Right forelimb (tissue), 1 donor: ENCODE measurements at places on chromosomes 12 and 14.
A peak's percentile ranks its signal among the peaks of the same experiment; 100 is the strongest.

DNA sequence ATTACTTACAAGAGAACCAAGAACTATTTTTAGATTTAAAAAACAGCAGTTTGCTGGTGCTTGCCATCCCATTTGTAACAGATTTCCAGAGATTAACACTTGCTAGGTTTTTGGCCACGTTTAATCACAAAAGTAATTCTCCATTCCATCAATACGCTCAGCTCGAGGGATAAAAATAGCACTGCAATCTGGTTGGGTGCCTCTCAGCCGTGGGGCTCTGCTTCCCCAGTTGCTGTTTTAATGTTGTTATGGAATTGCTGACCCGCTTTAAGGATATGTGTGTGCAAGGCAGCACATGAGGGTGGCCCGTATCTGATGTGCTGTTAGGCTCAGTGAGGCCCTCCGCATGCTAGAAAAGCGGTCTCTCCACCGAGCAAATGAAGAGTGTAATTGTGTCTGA, 222.2 kb upstream of the TMEM260 start:
- no peak for DNase-seq

- DNase-seq = no peak
These were observed 2.1 kb upstream of the ATXN7L3B start for GRCh38 chr12:74535536-74535935.

GRCh38 chr12:49801141-49802063, 26.8 kb downstream of the NCKAP5L start:
- DNase-seq = no peak

DNA sequence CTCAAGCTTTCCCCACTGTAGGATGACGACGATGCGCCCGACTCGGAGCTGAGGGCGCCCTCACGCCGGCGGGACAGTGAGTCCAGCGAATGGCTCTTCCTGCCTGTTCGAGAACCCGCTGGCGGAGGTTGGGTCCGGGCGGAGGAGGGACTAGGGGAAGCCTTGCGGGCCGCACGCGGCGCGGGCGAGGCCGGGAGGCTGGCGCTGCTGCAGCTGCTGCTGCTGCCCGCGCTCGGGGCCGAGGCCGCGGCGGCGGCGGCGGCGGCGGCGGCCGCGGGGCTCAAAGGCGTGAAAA, 1.9 kb downstream of the CCDC177 start:
- DNase-seq = no peak

DNA sequence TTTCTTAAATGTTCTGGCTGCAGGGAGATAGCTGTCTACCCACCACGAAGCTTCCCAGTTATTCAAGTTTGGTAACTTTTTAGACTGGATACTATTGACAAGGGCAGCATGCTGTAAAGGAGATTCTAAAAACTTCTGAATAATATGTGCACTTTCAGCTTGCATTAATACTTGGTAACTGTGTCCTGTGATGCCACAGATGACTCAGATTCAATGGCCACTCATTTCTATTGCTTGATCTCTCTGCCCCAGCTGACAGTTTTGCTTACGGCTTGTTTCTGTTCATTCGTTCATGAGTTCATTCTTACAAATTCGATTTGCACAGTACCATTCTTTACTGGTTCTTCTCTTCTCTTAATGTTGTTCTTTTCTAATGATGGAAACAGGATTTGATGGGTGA, 142.8 kb downstream of the PELI2 start:
- DNase-seq = no peak

DNA sequence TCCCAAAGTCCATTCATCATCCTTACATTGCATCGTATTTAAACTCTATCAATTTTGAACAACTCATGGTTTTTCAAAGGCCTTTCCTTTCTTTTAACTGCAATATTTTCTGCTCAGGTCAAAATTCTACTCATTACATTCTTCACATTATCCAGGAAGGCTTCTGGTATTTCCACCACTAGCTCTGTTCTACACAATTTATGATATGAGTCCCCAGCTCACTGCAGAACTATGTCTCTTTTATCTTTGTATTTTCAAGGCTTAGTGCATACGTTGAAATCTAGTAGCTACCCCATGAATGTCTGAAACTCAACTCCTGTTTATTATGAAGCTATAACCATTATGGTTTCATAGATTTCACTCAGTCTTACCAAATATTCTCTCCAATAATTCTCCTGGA, 282.9 kb downstream of the DUSP6 start:
- no peak for DNase-seq

- DNase-seq = peak; percentile 79
These were observed 45.7 kb upstream of the ITPR2 start for GRCh38 chr12:26878661-26879119.

- no peak for DNase-seq
These were observed 2.3 kb upstream of the SMUG1 start for GRCh38 chr12:54191126-54191525.

DNA sequence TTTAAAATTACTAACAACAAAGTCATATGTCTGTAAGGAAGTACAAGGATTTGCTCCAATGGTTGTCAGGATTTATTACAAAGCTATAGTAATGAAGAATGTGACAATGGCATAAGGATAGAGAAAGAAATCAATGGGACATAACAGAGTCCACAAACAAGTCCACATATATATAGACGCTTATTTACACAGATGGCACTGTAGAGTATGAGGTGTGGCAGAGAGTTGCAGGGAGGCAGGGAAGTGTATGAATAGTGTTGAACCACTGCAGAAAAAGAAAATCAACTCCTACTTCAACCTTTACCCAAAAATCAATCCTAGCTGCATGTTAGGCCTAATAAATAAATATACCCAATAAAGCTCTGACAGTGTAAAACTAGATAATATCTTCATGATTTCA, 21.3 kb downstream of the SOS2 start:
- no peak for DNase-seq

DNA sequence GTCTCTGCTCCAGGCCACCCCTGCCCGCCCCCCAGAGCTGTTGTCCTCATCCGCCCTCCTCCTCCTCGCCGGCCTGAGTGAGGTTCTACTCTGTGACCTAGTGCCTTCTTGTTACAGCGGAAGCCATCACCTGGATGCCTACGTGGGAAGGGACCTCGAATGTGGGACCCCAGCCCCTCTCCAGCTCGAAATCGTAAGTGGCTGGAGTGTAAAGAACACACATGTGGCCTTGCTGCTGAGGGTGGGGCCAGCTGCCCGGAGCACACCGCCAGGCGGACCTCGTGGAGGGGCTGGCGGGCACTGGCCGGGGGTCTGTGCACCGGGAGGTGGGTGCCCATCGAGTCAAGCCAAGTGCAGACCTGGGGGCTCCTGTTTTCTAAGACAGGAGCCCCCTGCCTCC, 19.4 kb downstream of the MEG3 start:
- DNase-seq = no peak

GRCh38 chr14:81594012-81594411, 60.4 kb upstream of the SEL1L start:
- no peak for DNase-seq

GRCh38 chr12:115871714-115872113, 405.8 kb downstream of the MED13L start:
- no peak for DNase-seq

DNA sequence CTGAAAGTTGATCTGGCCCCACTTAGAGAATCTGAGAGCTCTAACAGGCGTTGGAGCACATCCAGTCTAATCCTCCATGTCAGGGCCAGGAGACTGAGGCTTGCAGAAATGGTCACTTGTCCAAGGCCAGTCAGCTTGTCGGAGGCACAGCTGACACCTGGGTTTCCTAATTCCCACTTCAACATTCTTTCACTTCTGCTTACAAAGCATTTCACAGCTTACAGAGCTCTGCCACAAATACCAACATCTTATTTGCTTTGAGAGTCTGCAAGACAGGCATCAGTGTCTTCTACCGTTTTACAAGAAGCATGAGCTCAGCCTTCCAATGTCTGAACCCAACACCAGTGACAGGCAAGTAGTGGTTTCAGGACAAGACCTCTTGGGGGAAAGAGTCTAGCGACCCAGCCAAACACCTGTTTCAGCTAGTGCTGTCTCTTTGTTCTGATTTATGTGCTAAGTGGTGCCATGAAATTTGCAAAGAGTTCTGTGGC, 31.8 kb downstream of the ISCA2 start:
- DNase-seq = no peak

- DNase-seq = no peak
These were observed 48.0 kb downstream of the ZNF664 start for GRCh38 chr12:124021007-124021406.

- no peak for DNase-seq
These were observed 24.3 kb downstream of the ANAPC7 start for GRCh38 chr12:110379197-110379596.

GRCh38 chr14:93965287-93965821, 11.0 kb downstream of the ASB2 start:
- no peak for DNase-seq

GRCh38 chr14:68598621-68599447, 194.0 kb downstream of the ZFP36L1 start:
- DNase-seq = peak; percentile 54

DNA sequence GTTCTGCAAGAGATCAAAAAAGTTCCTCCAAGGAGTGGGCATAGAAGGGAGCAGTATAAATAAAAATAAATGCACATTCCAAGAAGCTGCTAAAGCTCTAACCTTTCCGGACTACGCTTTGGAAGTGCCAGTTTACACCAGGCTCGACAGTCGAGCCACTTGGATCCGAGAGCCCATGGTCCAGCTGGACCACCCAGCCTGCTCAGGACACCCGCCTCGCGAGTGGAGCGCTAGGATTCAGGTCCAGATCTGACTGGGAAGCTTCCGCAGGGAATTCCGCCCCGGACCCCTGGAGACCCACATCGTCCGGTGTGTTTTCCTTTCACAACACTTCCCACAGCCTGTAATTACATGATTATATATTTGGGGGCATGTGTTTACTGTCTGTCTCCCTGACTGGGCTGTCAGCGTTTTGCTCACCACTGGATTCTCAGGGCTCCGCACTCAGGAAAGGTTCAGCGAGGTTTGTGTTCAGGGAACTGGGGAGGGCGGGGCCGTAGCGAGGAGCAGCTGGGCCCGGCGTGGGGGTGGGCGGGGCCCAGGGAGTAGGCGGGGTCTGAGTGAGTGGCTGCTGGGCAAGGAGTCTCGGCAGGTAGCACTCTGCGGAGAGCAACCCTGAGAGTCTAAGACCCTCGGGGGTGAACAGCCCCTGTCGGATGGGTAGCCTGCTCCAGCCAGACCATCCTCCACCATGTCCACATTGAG, 52.3 kb upstream of the TMEM263 start:
- peak; percentile 78 for DNase-seq

DNA sequence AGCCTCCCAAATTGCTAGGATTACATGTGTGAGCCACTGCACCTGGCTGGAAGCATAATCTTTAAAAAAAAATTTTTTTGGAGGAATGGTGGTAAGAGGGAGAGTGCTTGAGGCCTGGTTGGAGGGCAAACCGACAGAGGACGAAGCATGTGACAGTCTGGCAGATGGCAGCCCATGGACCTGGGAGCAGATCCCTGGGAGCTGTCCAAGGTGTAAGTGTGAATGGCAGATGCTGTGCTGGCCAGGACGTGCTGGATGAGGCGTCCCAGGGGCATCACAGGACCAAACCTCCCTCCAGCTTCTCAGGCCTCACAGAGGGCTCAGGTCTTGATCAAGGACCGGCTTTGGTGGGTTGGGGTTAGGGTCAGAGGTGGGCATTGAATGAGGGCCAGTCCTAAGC, 128.4 kb upstream of the NCOR2 start:
- no peak for DNase-seq

DNA sequence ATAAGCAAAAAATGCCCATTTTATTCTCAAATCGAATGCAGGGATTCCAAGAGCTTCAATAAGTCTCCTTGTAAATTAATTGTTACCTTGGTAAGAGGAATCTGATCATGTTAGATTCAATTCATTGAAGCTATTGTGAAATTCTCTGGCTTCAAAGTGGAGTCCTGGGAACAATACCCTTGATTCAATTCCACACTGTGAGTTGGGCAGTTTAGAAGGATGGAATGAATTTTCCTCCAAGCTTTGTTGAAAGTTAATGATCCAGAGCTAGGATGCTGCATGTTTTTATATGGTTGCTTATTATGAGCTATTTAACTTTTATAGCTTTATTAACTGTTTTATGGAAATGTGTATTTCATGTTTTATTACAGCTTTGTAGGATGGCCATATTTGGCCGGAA, 89.9 kb upstream of the IGF1 start:
- DNase-seq = no peak

DNA sequence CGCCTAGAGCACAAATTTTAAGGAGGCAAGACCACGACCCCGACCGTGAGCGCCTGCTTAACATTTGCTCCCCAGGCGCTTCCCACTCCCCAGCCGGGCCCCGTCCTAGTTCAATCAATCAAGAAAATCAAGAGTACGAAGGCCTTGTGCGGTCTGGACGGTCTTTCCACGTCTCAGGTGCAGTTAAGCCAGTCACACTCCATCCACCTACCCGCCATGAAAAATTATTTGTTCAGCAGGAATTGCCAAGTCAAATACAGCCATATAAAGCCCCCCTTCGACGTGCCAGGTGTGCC, 603 bp upstream of the LRR1 start:
- no peak for DNase-seq

GRCh38 chr12:77124767-77125166, 59.4 kb upstream of the E2F7 start:
- DNase-seq = no peak

- no peak for DNase-seq
These were observed 134.2 kb downstream of the HMGA2 start for GRCh38 chr12:65958456-65958855.

- no peak for DNase-seq
These were observed 111.5 kb upstream of the PRICKLE1 start for GRCh38 chr12:42701084-42701483.

DNA sequence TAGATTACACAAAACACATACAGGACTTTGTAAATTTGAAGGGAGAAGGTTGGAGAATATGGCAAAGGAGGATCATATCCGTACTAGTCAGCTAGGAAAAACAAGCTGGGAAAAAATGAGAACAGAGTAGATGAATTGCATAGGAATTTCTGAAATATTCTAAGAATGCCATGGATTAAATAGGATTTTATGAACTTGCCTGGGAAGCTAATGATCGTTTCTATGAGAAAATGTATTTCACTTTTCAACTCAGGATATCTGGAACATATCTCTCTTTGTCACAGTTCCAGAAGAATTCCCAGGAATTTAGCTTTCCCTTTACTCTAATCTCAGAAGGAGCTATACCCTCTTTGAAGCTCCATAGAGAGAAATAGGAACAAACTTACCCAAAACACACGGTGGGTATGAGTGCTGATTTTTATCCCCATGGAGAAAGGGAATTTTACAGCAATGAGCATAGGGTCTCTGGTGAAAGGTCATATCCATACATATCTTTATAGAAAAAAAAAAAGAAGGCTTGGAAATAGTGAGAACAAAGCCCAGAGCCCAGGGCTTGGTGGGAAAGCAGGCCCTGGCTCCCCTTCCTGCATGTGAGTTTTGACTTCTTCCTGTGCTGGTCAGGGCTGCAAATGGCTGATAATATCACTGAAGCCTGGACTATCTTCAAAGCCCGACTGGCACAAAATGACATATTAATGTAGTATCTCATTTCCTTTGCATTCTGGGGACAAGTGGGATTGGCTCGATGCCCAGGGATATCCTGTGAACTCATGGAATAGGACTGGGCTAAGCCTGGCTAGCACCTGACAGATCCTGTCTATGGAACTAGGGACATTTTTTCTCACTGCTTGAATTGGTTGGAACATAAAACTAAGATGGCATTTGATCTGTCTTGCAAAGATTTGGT, 136.3 kb downstream of the AEBP2 start:
- DNase-seq = peak; percentile 67

GRCh38 chr12:28620281-28620680, 430.0 kb downstream of the CCDC91 start:
- no peak for DNase-seq
